ENCODE measurements at places on chromosomes 6 and 20.

GRCh38 chr6:74805916-74806696 is 399.7 kb downstream of the COL12A1 start:
- peak; percentile 51 for DNase-seq

GRCh38 chr6:18491308-18492045 is 104.3 kb downstream of the RNF144B start:
- DNase-seq: no peak

DNA sequence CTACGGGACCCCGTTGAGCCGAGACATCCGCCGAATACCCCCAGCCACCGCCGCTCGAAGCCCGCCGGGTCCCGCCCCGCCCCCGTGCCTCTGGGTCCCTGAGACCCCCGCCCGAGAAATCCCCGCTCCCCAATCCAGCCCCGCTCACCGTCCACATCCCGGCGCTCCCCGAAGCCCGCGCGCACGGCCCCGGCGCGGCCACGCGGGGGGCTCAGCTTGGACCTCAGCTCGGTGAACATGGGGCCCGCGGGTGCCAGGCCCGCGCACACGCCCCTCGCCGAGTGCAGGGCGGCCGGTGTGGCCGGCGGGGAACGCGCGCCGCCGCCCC is 249 bp downstream of the SAMD10 start:
- no peak for DNase-seq

- peak; percentile 54 for DNase-seq
Measured at GRCh38 chr20:48635791-48636267, 192.0 kb downstream of the PREX1 start.

DNA sequence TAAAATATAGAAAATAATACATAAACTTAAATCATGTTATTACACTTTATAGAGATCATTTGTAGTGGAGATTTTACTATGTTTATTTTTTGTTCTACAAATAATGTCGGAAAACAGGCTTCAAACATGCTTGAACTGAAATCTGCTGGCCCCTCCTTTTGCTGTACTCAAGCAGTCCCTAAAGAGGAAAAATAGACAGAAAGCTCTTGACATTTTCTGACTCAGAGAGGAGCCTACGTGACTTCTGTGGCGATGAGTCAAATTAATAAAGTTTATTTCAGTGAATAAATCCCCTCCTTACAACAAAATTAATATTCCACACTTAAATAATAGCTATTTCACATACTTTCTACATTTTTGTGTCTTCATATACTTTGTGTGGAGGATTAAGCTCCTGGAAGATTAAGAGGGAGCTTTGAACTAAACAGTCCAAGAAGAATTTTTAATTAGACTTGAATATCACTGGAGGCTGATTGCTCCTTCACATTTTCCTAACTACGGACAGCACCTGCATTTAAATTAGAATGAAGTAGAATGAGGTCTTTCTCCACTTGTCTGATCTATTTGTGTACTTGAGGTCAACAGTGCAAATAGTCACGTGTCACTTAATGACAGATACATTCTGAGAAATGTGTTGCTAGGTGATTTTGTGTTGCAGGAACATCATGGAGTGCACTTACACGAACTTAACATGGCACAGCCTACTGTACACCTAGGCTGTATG is 1.7 kb upstream of the TREM1 start:
- DNase-seq: no peak
